Esophagus squamous epithelium (tissue), 5 donors: ENCODE measurements at places on chromosomes 1 and 21. TPM values are rescaled to one million over a fixed set of nuclear protein-coding genes. Genes with fewer than 3 reads are reported as not detected.

DNA sequence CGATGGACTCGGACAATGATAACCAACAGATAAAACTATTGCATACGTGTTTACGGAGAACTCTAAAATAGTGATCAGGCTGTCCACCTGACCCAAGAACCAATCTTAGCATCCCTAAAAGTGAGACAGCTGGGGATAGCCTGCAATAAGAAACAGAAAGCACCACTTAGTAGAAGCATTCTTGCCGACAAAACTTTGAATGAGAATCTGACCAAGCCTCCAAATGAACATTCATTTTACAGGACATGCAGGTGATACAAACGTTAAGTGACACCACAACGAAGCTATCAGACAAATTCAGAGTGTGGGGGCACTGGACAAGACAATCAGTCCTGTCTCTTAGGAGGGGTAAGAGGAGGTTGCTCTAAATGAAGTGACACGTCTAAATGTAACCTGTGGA, 1.2 kb downstream of the PSMG1 start:
- H3K36me3 ChIP-seq, result no peaks in the 10 kb centered on the region
- H3K27ac ChIP-seq, result no peak overlapping the region
- no peak for DNase-seq

- DNase-seq, result no peak
- peaks cover 8% of the 10 kb centered on the region for H3K4me1 ChIP-seq
- no peak overlapping the region for H3K4me3 ChIP-seq
- H3K27ac ChIP-seq, result no peak overlapping the region
- no peaks in the 10 kb centered on the region for H3K27me3 ChIP-seq
Observed at GRCh38 chr1:22841142-22841541, 130.5 kb downstream of the EPHB2 start.

DNA sequence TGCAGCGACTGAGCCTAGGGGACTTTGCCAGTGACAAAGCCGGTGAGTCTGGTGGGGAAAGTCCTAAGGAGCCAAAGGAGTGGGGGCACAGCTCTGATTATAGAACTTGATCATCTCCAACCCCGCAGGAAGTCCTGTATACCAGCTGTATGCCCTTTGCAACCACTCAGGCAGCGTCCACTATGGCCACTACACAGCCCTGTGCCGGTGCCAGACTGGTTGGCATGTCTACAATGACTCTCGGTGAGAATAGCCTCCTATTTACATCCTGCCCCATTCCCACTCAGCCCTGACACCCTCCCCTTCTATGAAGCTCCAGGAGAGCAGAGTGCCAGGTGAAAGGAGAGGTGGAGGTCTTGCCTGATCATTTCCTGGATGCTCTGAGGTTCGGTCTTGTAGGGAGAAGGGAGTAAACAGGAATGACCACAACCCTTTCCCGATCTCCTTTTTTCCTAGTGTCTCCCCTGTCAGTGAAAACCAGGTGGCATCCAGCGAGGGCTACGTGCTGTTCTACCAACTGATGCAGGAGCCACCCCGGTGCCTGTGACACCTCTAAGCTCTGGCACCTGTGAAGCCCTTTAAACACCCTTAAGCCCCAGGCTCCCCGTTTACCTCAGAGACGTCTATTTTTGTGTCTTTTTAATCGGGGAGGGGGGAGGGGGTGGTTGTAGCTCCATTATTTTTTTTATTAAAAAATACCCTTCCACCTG, 1.2 kb upstream of the PPOX start:
- peak overlapping the region; percentile 88 for H3K27ac ChIP-seq
- peaks cover 4% of the 10 kb centered on the region for H3K36me3 ChIP-seq
- H3K4me1 ChIP-seq, result peaks cover 32% of the 10 kb centered on the region

- no peak for DNase-seq
- no peak overlapping the region for H3K4me3 ChIP-seq
- H3K27ac ChIP-seq, result no peak overlapping the region
- H3K27me3 ChIP-seq, result no peaks in the 10 kb centered on the region
Observed at GRCh38 chr21:33866826-33867225, 48.8 kb downstream of the ATP5PO start.

GRCh38 chr1:32568929-32569328, 29.7 kb downstream of the ZBTB8A start:
- no peak for DNase-seq
- no peak overlapping the region for H3K27ac ChIP-seq
- no peak overlapping the region for H3K4me3 ChIP-seq
- H3K27me3 ChIP-seq, result no peaks in the 10 kb centered on the region
- H3K36me3 ChIP-seq, result no peaks in the 10 kb centered on the region
- no peaks in the 10 kb centered on the region for H3K4me1 ChIP-seq

CLIC6 gene
- total RNA-seq, result 0.83 TPM

LENEP gene
- not detected for total RNA-seq

HAPLN2 gene
- not detected for total RNA-seq

CACYBP gene
- 79.0 TPM for total RNA-seq
